ENCODE measurements at places on chromosomes 12 and 14. TPM values are rescaled to one million over a fixed set of nuclear protein-coding genes. Genes with fewer than 3 reads are reported as not detected.

- DNase-seq: peak; percentile 23
Measured at GRCh38 chr12:47824198-47824597, 4.5 kb upstream of the HDAC7 start.

GRCh38 chr12:52284562-52285171, 6.7 kb downstream of the KRT81 start:
- DNase-seq: no peak

DNA sequence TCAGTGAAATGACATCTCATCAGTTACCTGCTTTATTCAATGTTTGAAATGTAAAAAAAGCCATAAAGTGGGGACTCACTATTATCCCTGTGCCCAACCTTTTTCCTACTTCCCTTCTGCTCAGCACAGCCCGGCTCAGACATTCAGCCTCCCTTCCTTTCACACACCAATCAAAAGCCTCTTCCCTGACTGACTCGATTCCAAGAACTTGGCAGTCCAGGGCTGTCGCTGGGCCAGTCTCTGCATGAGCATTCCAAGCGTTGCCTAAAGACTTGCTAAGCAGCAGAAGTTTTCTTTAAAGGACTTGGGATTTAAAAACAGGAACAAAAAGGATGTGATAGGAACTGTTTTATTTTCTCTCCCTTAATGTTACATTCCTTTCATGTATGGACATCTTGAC, 22.7 kb downstream of the ITPR2 start:
- peak; percentile 68 for DNase-seq

- DNase-seq: no peak
Measured at GRCh38 chr12:103586132-103586531, 941 bp upstream of the STAB2 start.

DNA sequence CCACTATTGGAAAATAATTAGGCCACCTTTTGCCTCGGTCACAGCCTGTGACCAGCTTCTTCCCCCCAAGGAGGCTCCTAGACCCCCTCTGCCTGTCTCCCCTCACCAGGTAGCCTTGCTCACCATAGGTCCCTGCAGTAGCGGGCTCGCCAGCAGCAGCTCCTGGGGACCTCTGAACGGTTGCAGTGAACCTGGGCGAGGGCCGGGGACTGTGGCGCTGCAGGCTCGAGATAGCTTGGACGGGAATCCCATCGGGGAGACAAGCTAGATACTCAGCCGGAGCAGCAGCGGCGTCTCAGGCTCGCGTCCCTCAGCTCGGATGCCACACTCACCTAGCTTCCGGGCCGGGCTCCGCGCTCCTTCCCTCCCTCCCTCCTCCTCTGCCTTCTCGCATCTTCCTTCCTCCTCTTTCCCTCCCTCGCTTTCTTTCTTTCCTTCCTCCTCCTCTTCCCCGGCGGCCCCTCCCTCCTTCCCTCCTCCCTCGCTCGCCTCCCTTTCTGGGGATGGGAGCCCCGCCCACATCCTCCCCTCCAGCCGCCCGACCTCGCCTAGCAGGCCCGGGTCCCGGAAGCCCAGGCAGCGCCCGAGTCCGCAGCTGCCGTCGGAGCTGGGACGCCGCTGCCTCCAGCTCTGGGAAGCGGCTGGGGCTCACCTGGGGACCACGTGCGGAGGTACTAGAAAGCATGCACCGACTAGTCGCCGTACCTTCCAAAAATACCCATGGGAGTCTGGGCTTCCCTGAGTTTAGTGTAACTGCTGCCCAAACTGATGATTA, at the start of gene BMP4:
TSS of gene BMP4 (minus strand) at position 399 of the 775 bp plus-strand sequence. CDS start 4,603 bp downstream, outside the sequence.
- peak; percentile 89 for DNase-seq

DNA sequence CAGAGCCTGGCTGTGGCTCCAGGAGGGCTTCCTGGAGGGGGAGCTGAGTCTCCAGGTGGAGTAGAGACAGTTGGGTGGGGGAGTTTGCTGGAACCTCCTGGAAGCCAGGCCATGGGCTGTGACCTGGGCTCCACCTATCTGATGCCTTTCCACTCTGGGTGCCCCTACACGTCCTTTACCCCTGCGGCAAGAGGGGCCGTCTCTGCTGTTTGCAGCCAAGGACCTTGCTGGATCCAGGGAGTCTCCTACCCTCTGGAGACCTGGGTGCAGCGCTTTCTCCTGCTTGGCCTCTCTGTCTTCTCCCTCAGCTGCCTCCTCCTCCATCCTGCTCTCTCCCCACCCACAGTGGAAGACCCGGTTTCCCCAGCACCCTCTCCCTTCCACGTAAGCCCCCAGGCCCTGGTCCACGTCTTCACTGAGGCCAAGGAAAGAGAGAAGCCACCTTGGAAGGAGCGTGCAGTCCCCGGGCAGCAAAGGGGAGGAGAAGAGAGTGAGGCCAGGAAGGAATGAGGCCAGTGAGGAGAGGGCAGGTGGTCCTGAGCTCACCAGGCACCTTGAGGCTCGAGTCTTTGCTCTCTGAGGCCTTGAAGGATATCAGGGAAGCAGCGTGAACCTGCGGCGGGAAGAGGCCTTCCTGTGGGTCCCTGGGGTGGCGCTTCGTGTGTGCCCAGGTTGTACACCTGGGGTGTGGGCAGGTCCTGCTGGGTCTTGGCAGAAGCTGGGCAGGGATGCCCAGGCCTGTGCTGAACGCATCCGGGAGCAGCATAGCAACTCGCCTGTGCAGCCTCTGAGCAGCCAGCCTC, 294.3 kb upstream of the RTL1 start:
- no peak for DNase-seq

GRCh38 chr14:90455100-90455571, 58.3 kb downstream of the CALM1 start:
- DNase-seq: no peak

DNA sequence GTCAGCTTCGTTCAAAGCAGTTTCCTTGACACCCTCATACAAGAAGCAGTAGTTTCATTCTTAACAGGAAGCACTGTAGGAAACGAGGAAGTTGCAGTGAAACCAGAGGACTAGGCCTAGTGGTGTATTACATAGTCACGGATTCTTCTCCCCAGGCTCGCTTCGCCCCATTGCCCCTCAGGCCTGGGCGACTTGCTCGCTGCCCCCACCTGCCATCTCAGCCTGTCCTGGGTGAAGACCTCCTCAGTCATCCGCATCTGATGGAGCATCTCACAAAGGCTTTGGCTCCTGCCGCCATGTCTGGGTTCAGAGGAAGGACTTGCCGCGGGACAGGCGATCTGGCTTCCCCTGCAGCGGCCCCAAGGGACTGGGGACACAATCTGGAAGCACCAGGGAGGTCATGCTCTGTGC, 93.5 kb downstream of the LMNTD1 start:
- peak; percentile 28 for DNase-seq

GRCh38 chr14:106039400-106039799, 513.0 kb downstream of the TMEM121 start:
- no peak for DNase-seq

GRCh38 chr12:124082687-124083086, 109.7 kb downstream of the ZNF664 start:
- DNase-seq: no peak

The NDRG2 gene
- polyA plus RNA-seq: 339 TPM

The RNASE1 gene
- polyA plus RNA-seq: 242 TPM

The CATSPERB gene
- polyA plus RNA-seq: 0.04 TPM
